ENCODE measurements at places on chromosomes 2 and 18.

GRCh38 chr18:37975446-37975845, 409.8 kb upstream of the CELF4 start:
- no peak for DNase-seq

- DNase-seq, result no peak
These were observed 433.3 kb upstream of the ID2 start for GRCh38 chr2:8248623-8248957.

DNA sequence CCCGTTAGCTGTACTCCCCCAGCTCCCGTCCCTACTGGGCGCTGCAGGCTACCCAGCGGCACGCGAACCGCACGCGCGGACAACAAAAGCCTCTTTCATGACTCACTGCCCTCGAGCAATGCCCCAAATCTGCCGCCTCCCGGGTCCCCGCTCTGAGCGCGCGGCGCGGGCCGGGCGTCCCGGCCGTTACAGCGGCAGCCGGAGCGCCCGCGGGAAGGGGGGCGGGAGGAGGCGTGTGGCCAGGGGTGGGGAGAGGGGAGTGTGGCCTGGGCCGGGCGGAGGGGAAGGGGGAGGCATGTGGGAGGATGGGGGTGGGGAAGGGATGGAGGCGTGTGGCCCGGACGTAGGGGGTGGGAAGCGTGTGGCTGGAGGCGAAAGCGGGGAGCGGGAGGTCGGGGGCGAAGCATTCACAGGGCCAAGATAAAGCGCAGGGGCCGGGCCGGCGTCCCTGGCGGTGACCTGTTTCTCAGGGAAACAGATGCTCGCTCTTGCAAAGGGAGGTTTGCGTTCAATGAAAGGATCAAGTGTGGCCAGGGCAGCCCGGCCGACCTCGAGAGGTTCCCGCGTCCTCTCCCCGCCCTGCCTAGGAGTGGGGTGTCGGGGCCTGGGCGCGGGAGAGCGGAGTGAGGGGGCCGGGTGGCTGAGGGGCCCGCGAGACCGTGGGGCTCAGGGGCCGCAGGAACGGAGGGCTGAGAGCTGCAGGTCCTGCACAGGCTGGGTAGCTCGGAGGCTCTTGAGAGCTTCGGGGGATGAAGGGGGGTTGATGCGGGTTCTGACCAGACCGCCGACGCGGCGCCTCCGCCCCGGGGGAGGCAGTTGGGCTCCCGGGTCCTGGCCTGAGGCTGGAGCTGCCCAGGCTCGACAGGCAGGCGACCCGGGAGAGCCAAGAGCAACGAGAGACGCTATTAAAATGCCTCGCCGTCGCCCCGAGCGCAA, 3.5 kb upstream of the NEUROD1 start:
- DNase-seq, result no peak

- DNase-seq, result peak; percentile 16
These were observed 332.7 kb downstream of the ZNF521 start for GRCh38 chr18:25019086-25019860.

- no peak for DNase-seq
These were observed 62.1 kb downstream of the GBX2 start for GRCh38 chr2:236105955-236106607.

- no peak for DNase-seq
These were observed 466.0 kb downstream of the PTH2R start for GRCh38 chr2:208872591-208872990.

DNA sequence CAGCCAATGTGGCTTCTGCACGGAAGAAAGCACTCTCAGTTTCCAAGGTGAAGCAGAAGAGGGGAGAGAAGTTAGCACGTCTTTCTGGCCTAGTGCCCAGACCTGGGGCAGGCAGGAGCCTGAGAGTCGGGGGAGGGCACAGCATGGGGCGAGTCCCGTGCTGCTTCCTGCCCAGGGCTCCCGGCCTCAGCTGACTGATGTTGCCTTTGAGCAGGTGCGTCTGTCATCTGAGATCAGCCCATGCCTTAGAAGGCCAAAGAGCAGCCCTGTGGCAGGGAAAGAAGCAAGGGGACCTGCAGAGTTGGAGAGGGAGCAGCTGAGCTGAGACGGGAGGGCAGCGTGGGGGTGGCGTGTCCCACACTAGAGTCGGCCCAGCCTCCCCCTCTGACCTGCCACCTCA, 3.3 kb downstream of the KCNIP3 start:
- DNase-seq, result peak; percentile 14

- DNase-seq, result no peak
These were observed 110.4 kb downstream of the ANKRD44 start for GRCh38 chr2:197200051-197200761.

DNA sequence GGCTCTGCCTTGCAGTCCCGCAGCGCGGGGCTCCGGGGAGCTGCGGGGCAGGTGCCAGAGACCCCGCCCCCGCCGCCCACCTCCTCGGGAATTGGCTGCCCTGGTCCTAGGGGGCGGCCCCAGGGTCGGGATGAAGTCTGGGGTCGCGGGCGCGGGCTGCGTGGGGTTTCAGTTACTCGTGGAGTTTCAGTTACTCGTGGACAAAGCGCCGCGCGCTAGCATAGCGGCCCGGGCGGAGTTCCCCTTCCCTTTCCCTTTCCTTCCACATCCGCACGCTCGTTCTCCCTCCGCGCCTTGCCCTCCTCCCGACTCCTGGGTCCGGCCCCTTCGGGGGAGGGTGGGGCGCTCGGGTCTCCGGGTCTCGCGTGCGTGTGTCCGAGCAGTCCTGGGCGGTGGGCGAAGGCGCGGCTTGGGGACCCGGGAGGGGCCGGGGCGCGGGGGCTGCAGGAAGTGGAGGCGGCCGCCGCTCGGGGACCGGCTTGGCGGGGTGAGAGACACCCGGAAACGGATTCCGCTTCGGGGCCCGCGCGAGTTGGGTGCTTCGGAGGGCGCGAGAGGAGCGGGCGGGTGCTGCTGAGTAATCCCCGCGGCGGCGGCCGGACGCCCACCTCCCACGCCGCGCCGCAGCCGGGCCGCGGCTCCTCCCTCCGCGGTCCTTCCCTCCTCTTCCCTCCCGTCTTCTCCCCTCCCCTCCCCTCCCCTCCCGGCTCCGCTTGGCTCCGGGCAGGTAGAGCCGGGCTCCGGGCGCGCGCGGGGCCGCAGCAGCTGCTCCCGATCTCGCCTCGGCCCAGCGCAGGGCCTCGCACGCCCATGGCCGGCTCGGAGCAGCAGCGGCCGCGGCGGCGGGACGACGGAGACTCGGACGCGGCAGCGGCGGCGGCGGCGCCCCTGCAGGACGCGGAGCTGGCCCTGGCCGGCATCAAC, at the start of gene TTC39C:
Gene TTC39C, plus strand, starts transcription at position 693 of the 924 bp plus-strand sequence. Its CDS starts 118 bp downstream, at position 811.
- DNase-seq, result peak; percentile 28

GRCh38 chr2:12006850-12007249, 260.4 kb downstream of the LPIN1 start:
- DNase-seq, result no peak

DNA sequence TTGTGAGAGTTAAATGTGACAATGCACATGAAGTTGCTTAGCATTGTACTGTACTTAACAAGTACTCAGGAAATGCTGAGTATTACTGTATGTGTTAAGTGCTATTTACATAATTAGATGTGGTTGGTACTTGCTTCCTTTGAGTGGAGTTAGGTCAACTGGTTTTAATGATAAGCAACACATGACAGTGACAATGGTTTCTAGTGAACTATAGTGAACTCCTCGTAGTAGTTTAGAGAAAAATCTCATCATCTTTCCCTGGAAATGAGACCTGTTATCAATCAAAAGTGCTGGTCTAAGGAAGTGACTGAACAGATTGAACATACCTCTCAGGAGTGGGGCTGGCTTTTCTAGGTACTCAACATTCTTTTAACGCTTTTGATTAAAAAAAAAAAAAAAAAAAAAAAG, 29.2 kb upstream of the ZDBF2 start:
- DNase-seq, result no peak

- DNase-seq, result no peak
These were observed 314.3 kb upstream of the POU3F3 start for GRCh38 chr2:104539649-104540048.

DNA sequence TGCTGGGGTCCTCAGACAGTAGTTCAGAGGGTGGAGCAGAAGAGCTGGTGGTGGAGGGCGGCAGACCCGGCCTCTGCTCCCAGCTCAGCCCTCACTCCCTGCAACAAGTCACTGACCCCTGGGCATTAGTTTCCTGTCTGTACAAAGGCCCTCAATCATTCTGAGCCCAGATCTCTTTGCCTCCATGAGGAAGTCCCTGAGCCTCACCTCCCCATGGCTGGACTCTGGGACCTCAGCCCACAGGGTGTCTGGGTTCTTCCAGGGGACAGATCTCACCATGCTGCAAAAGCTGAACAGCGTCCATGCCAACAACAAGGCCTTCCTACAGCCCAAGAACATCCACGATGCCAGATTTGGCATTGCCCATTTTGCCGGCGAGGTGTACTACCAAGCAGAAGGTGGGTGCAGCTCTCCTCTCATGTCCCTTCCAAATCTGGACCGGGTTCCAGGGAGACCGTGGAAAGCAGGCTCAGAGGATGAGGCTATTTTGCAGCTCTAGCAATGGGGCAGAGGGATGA, 49.1 kb downstream of the MYO7B start:
- no peak for DNase-seq

GRCh38 chr2:181954538-181954883, 31.1 kb upstream of the PPP1R1C start:
- no peak for DNase-seq

DNA sequence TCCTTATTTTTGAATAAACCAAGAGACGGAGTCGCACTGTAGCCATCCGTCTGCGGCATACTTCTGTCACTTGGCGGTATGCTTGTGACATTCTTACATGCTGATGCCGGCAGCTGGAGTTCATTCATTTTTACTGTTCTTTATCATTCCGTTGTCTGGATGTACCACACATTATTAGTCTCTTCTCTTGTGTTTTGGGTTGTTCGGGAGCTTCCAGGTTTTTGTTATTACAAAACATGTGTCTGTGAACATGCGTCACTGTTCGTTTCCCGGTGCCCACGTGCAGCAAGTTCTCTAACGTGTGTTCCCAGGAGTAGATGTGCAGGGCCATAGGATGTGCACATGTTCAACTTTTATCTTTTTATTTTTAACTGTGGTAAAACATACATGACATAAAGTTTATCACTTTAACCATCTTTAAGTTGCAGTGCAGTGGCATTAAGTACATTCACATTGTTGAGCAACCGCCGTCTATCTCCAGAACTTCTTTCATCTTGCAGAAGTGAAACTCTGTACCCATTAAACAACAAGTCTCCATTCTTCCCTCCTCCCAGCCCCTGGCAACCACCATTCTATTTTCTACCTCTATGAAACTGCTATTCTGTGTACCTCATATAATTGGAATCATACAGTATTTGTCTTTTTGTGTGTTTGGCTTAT, 40.1 kb downstream of the MTCL1 start:
- no peak for DNase-seq

- no peak for DNase-seq
These were observed 18.1 kb downstream of the BCL2 start for GRCh38 chr18:63301434-63301833.

DNA sequence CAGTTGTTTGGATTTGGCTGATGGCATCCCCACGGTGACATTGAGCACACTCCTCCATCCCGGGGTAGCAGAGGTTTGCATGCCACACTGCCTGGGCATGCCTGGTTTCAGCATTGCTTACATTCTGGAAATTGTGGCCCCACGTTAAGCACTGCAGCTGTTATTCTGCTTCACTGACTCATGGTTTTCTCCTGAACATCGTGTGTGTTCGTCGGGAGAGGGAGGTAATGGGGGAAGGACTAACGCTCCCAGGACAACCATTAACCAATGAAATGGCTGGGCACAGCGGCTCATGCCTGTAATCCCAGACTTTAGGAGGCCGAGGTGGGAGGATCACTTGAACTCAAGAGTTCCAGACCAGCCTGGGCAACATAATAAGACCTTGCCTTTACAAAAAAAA, 28.2 kb upstream of the YWHAQ start:
- DNase-seq, result no peak

GRCh38 chr2:237860273-237860935, 981 bp downstream of the RAMP1 start:
- DNase-seq, result no peak

GRCh38 chr2:56348392-56349210, 164.8 kb downstream of the CCDC85A start:
- DNase-seq, result no peak

- no peak for DNase-seq
These were observed 35.3 kb downstream of the SPRED2 start for GRCh38 chr2:65397122-65397521.

GRCh38 chr18:67411116-67411515, 105.4 kb downstream of the DSEL start:
- no peak for DNase-seq

DNA sequence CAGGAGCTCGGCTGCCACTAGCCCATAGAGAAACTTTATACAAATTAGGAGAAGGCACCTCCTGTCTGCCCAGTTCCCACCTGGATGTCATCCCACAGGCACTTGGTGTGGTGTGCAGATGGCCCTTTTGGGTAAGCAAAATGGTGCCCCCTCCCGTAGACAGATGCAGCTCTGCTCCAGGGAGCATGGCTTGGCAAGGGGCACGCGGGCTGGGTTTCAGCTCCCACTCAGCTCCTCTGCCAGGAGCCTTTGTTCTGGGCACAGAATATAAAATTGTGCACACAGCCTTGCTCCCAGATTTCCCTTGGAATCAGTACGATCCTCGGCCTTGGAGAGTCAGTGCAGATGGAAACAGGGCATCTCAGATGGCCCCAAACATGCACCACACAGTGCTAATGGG, 20.3 kb upstream of the KCNF1 start:
- peak; percentile 85 for DNase-seq

DNA sequence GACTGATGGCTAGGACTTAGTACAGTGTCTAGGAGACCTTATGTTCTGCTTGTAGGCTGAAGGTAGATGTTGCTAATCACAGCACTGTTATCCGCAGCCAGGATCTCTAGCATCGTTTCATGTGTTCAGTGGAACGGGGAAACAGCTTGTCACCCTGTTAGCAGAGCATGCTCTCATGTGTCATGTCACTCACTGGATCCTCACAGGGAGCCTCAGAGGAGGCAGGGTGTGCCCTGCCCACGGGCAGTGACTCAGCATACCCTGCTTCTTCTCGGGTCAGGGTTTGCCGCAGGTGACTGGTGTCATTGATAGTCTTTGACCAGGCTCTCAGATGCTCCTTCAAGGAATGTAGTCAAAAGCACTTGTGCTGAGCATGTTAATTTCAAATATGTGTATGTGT, 44.4 kb downstream of the RPIA start:
- DNase-seq, result no peak

DNA sequence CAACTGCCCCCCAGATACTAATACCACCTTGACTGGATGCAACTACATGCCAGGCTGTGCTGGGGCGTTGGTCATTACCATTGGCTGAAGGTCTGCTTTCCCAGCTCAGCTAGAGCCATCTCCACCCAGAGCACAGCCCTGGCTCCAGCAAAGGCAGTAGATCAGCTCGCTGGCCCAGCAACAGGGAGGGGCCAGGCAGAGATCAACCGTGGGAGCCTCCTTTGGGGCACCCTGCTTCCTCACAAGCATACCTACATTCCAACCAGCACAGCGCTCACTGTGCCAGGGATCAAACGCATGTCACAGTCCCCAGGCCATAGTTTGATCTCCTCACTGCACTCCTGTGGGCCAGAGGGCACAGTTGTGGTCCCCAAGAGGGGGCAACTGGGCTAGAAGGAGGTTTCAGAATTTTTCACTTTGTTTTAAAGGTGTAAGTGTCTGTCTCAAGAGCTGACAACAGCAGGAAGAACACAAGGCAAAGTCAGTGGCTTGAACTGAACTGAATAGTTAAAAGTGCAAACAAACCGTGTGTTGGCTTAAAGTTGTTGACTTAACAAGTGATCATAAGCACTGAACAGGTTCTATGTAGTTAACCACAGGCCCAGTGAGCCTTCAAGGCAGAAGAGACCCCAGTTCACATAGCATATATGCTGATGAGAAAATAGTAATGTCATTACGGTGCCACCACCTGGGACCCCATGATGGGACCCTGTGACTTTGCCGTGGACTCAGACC, 70.1 kb upstream of the BZW1 start:
- no peak for DNase-seq

GRCh38 chr2:182113334-182113733, 127.7 kb downstream of the PPP1R1C start:
- no peak for DNase-seq

- no peak for DNase-seq
These were observed 165.2 kb downstream of the SLC8A1 start for GRCh38 chr2:40286721-40287120.

All from NCI-H1694 treated with DMSO at 0.1 percent for 48 hours (cell line).